Muscle of leg (tissue), 16 donors: ENCODE measurements at places on chromosomes 12 and 14. TPM values are rescaled to one million over a fixed set of nuclear protein-coding genes. Genes with fewer than 3 reads are reported as not detected.

DNA sequence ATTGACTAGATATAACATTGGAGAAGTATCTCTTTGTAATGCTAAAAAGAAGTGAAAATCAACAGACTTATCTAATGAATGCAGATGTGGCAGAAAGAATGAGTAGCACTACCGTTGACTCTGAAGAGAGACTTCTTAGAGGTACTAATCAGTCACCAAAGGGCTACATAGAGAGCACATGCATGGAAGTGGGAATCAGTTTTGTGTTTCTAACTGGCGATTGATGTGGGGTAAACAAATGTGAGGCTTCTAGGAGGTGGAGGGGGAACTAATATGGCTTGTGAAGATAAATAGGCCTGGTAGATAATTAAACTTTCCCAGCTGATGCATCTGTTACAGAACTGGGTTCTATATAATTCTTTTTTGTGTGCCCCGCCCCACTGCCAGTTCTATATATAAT lies 10.5 kb downstream of the COCH start:
- DNase-seq = no peak
- H3K27ac ChIP-seq = no peak overlapping the region

DNA sequence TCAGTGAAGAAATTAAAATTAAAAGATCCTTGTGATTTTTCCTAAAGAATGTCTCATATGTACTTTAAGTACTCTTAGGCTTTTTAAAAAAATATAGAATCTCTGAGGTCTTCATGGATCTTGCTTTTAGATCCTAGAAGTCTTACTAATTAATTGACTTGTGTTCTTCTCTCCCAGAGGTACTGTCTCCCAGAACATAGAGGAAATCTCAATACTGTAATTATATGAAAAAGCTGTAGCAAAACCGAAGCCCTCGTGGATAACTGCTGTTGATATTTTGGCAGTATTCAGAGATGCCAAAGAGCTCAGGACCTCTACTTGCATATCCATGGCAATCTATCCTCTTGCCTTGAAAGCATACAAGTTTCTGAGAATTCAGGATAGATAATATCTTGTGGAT lies at the start of gene OR9K2:
Gene OR9K2, plus strand, starts transcription at position 301 of the 400 bp plus-strand sequence. CDS start 3,429 bp downstream, outside the sequence.
- H3K4me3 ChIP-seq = no peak within 1 kb of the TSS
- H3K27me3 ChIP-seq = no peaks in the 10 kb centered on the region
- no peak for DNase-seq
- no peaks in the 10 kb centered on the region for H3K4me1 ChIP-seq

DNA sequence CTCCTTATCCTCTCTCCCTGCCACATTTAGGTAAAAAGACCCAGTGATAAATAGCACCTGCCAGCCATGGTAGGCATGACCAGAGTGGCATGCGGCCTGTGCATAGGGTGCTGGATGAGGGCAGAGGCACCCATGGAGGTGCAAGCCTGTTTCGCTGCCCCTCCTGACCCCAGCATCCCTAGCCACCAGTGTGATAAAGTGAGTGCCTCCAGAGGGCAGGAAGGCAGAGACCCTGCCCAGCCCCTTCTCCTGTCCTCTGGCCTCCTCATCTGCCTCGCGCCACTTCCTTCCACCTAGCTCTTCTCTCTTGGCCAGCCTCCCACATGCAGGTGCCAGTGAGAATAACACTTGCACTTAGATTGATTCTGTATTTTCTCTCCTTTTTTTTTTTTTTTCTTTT lies 108.3 kb upstream of the FUT8 start:
- H3K27me3 ChIP-seq = no peaks in the 10 kb centered on the region
- H3K4me3 ChIP-seq = no peak overlapping the region
- peaks cover 3% of the 10 kb centered on the region for H3K4me1 ChIP-seq

DNA sequence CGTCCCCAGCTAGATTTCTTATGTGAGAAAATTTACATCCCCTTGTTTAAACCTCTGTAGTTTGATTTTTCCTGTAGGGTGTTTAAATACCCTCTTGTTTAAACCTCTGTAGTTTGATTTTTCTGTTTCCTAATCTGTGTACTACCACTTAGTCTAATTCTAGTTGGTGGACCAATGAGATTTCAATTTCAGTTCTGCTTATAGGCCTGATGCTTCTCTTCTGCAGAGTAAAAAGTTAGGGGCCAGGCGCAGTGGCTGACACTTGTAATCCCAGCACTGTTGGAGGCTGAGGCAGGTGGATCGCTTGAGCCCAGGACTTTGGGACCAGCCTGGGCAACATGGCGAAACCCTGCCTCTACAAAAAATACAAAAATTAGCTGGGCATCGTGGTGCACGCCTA lies 11.5 kb downstream of the UBC start:
- DNase-seq = no peak
- no peak overlapping the region for H3K27ac ChIP-seq
- H3K36me3 ChIP-seq = no peaks in the 10 kb centered on the region
- H3K4me3 ChIP-seq = no peak overlapping the region
- H3K4me1 ChIP-seq = peaks cover 12% of the 10 kb centered on the region

GRCh38 chr14:24789378-24789884 lies 155.4 kb upstream of the GZMB start:
- peak; percentile 94 for DNase-seq
- H3K36me3 ChIP-seq = no peaks in the 10 kb centered on the region
- H3K27me3 ChIP-seq = no peaks in the 10 kb centered on the region
- H3K4me1 ChIP-seq = no peaks in the 10 kb centered on the region

- peak; percentile 14 for DNase-seq
- peaks cover 46% of the 10 kb centered on the region for H3K36me3 ChIP-seq
- peaks cover 9% of the 10 kb centered on the region for H3K4me1 ChIP-seq
- H3K27ac ChIP-seq = peak overlapping the region; percentile 13
- H3K4me3 ChIP-seq = no peak overlapping the region
These were observed 68.9 kb upstream of the SAV1 start for GRCh38 chr14:50736932-50737419.

DNA sequence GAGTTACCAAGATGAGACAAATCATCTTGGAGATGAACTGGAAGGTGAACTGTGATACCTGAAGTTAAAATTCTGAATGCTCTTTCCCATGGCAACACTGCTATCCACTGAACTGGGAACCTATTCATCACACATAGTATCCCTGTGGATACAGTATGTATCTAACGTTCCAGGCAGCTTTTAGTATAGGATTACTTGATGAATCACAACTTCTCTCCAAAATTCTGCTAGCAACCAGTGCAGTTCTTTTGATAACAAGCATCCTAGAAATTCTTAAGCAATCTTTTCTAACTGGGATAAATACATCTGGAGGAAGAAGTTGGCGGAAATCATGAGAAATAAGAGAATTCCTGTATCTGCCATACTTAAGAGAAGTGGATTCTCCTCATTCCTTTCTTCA lies 66.4 kb downstream of the PAWR start:
- no peaks in the 10 kb centered on the region for H3K36me3 ChIP-seq
- H3K27me3 ChIP-seq = no peaks in the 10 kb centered on the region
- no peak overlapping the region for H3K4me3 ChIP-seq
- no peaks in the 10 kb centered on the region for H3K4me1 ChIP-seq
- DNase-seq = no peak

- no peaks in the 10 kb centered on the region for H3K27me3 ChIP-seq
- H3K27ac ChIP-seq = no peak overlapping the region
- DNase-seq = no peak
- H3K4me3 ChIP-seq = no peak overlapping the region
These were observed 340.0 kb downstream of the C12orf50 start for GRCh38 chr12:87689196-87689595.

DNA sequence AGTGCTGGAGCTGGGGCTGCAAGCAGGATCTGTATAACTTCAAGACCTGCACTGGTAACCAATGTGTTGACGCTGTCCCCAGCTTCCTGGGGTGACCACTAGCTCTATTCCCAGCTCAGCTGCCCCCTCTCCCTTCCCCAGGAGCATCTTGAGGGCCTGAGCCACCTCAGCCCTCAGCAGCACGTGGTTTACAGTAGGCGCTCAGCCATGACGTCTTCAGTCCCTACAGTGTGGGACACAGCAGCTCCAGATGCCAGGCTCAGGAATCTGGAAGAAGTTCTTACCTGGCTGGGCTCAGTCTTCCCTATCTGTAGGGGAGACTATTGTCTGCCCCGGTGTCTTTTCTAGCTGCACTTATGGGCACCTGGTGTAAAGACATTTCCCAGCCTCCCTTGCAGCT lies 8.6 kb downstream of the SDS start:
- H3K27me3 ChIP-seq = peaks cover 3% of the 10 kb centered on the region
- peaks cover 5% of the 10 kb centered on the region for H3K36me3 ChIP-seq
- H3K27ac ChIP-seq = no peak overlapping the region
- H3K4me3 ChIP-seq = no peak overlapping the region
- DNase-seq = no peak

DNA sequence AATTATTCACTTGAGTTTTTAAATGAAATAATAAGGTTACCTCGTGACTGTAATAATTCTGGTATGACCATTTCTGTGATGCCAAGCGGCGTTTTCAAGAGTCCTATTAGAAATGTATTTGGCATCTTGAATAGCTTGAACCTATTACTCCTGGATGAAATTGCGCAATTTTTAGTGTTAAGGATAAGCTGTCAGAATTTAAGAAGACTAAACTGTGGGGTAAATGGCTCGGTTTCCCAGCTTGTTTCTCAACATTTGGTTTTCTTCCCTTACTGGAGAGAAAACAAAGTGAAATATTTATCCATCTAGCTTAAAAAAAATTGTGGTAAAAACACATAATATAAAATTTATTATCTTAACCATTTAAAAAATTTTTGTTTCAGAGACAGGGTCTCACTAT lies 26.8 kb downstream of the PCNX1 start:
- H3K4me1 ChIP-seq = no peaks in the 10 kb centered on the region
- H3K27ac ChIP-seq = no peak overlapping the region
- H3K36me3 ChIP-seq = no peaks in the 10 kb centered on the region
- no peak for DNase-seq

GRCh38 chr14:52031781-52032180 lies 37.1 kb downstream of the NID2 start:
- H3K4me1 ChIP-seq = peaks cover 18% of the 10 kb centered on the region
- H3K36me3 ChIP-seq = peaks cover 9% of the 10 kb centered on the region
- DNase-seq = peak; percentile 70

GRCh38 chr14:68574906-68575305 lies 218.0 kb downstream of the ZFP36L1 start:
- H3K4me1 ChIP-seq = peaks cover 31% of the 10 kb centered on the region
- H3K4me3 ChIP-seq = no peak overlapping the region
- H3K27ac ChIP-seq = no peak overlapping the region

Gene NGB
- total RNA-seq = not detected

Gene INSM2
- total RNA-seq = not detected

Gene TMPRSS12
- not detected for total RNA-seq

Gene SPIC
- total RNA-seq = not detected

Gene LALBA
- not detected for total RNA-seq

Gene IL26
- total RNA-seq = not detected

Gene PTCSC3
- not detected for total RNA-seq

Gene DPPA3
- not detected for total RNA-seq

Gene RD3L
- total RNA-seq = not detected

Gene RNF212B
- total RNA-seq = not detected
